MCF 10A (cell line): ENCODE measurements at places on chromosomes 2 and 18. TPM values are rescaled to one million over a fixed set of nuclear protein-coding genes. Genes with fewer than 3 reads are reported as not detected.

DNA sequence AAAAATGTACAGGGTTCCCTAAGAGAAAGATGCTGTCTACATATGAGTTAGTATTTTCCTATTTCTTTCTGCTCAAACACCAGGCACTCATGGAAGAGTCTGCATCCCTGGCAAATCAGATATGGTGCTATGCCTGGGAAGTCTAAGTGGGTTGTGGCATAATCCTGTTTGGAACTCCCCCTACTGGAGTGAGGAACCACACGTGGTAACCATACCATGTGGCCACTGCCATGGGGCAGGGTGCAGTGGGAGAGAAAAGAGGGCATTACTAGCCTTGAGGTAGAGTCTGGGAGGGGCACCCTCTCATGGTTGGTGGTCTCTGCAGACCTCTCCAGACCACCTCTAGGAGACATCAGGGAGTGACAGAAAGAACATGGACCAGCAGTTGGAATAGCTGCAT lies 257.9 kb upstream of the ATP5MC3 start:
- no peak for DNase-seq

GRCh38 chr2:169676357-169676756 lies 17.8 kb downstream of the CFAP210 start:
- no peak for DNase-seq

Gene VWC2L
- not detected in 2 replicates for total RNA-seq

- DNase-seq = no peak
Measured at GRCh38 chr2:42281416-42282081, 79.5 kb downstream of the COX7A2L start.

Gene MAB21L4
- not detected in 2 replicates for total RNA-seq

DNA sequence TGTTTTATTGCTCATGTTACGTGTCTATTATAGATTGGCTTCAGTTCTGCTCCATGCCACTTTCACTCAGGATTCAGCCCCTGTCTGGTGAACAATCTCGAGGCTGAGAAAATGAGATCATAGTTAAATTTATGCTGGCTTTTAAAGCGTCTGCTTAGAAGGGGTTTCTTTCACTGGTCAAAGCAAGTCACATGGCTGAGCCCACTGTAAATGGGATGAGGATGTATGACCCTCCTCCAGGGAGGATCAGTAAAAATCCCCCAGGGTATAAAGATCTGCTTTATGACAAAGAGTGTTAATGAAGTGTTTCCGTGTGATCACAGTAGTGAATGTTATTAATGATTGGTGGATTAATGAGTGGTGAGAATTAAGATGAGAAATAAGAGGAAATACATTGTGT lies 6.2 kb upstream of the PLCL1 start:
- DNase-seq = no peak

- peak; percentile 90 for DNase-seq
Measured at GRCh38 chr2:172038604-172039003, 38.9 kb downstream of the METAP1D start.
